ENCODE measurements at places on chromosomes 11 and 22. TPM values are rescaled to one million over a fixed set of nuclear protein-coding genes. Genes with fewer than 3 reads are reported as not detected.

Gene OR4C13
- not detected for total RNA-seq

Gene BTG4
- total RNA-seq, result not detected

Gene PUS3
- 11.4 TPM for total RNA-seq

Gene OR10V1
- total RNA-seq, result not detected

Gene FAM111B
- 1.8 TPM for total RNA-seq

Gene DERL3
- 46.9 TPM for total RNA-seq

Gene CCDC90B
- total RNA-seq, result 58.8 TPM

Gene OR52B4
- total RNA-seq, result not detected

Gene NRGN
- total RNA-seq, result 2.1 TPM

Gene SLC1A2
- 0.92 TPM for total RNA-seq

Gene ESAM
- total RNA-seq, result 1.5 TPM

Gene PDXP
- total RNA-seq, result 48.5 TPM

Gene GTSE1
- total RNA-seq, result 4.4 TPM

Gene CRKL
- 80.9 TPM for total RNA-seq

Gene CTSW
- not detected for total RNA-seq

Gene P2RX6
- total RNA-seq, result 11.8 TPM

Gene H19
- 316 TPM for total RNA-seq

Gene OR51I1
- total RNA-seq, result 0.60 TPM

Gene KRTAP5-4
- total RNA-seq, result not detected

Gene CERK
- total RNA-seq, result 65.4 TPM

Gene SLC22A25
- total RNA-seq, result not detected

Gene SAA4
- total RNA-seq, result not detected

Gene CD3G
- not detected for total RNA-seq

Gene MS4A4A
- total RNA-seq, result not detected

Gene ARHGAP42
- 135 TPM for total RNA-seq

Gene DNAJC24
- 12.2 TPM for total RNA-seq

Gene RTN4RL2
- total RNA-seq, result 0.09 TPM

Gene ZP1
- total RNA-seq, result not detected

Gene CDC42EP1
- 12.7 TPM for total RNA-seq

Gene INTS4
- total RNA-seq, result 27.4 TPM

Gene OR51G2
- total RNA-seq, result not detected

Gene OSBP
- 27.3 TPM for total RNA-seq

Gene CWC15
- total RNA-seq, result 55.9 TPM

Gene AHNAK
- 50.1 TPM for total RNA-seq

Gene RFPL1
- total RNA-seq, result not detected

Gene CARNS1
- 1.6 TPM for total RNA-seq

Gene PANX3
- not detected for total RNA-seq

Gene DNAJB13
- 0.24 TPM for total RNA-seq

Gene MYO7A
- 1.6 TPM for total RNA-seq

Gene NRIP3
- 2.1 TPM for total RNA-seq

Gene MYRF
- 56.9 TPM for total RNA-seq

Gene LGALS1
- total RNA-seq, result 24.5 TPM

Gene LRFN4
- 50.4 TPM for total RNA-seq

Gene NCF4
- not detected for total RNA-seq

Gene OR51B4
- 0.57 TPM for total RNA-seq

Gene NAV2
- 106 TPM for total RNA-seq

Gene MCHR1
- total RNA-seq, result 0.12 TPM

Gene ALDH3B2
- total RNA-seq, result not detected

Gene NPAS4
- 1.2 TPM for total RNA-seq

Gene MRGPRF
- 11.2 TPM for total RNA-seq

Gene HSPB2
- total RNA-seq, result 0.74 TPM

Gene DAGLA
- 5.5 TPM for total RNA-seq

Gene TEX12
- not detected for total RNA-seq

Gene MYBPC3
- total RNA-seq, result 489 TPM

Gene GPHA2
- not detected for total RNA-seq

Gene OR52A1
- not detected for total RNA-seq

Gene UPK2
- 0.89 TPM for total RNA-seq

Gene SPTBN2
- total RNA-seq, result 23.1 TPM

Data from cardiac muscle cell (in vitro differentiated cells and primary cell).